ENCODE measurements at places on chromosomes 11 and 22. TPM values are rescaled to one million over a fixed set of nuclear protein-coding genes. Genes with fewer than 3 reads are reported as not detected.

APOL3 gene
- not detected for total RNA-seq

MMP1 gene
- total RNA-seq, result not detected

ZBTB16 gene
- total RNA-seq, result 36.6 TPM

THRSP gene
- not detected for total RNA-seq

NLRP6 gene
- total RNA-seq, result not detected

FGF19 gene
- 0.34 TPM for total RNA-seq

GANAB gene
- total RNA-seq, result 366 TPM

DDIAS gene
- total RNA-seq, result 23.2 TPM

KCNK4 gene
- not detected for total RNA-seq

TSPAN32 gene
- not detected for total RNA-seq

INSC gene
- 2.6 TPM for total RNA-seq

HORMAD2 gene
- not detected for total RNA-seq

SF3A1 gene
- 265 TPM for total RNA-seq

IGF2 gene
- 20.1 TPM for total RNA-seq

SLC22A25 gene
- not detected for total RNA-seq

SHISAL1 gene
- total RNA-seq, result 4.3 TPM

RASGRP2 gene
- 0.93 TPM for total RNA-seq

BCO2 gene
- total RNA-seq, result 1.5 TPM

GGTLC3 gene
- not detected for total RNA-seq

MUC6 gene
- not detected for total RNA-seq

EXT2 gene
- 54.9 TPM for total RNA-seq

C1QTNF4 gene
- 18.9 TPM for total RNA-seq

GVQW3 gene
- 13.8 TPM for total RNA-seq

ANO9 gene
- total RNA-seq, result not detected

OMP gene
- total RNA-seq, result not detected

GRIK4 gene
- total RNA-seq, result 0.86 TPM

SYCE3 gene
- not detected for total RNA-seq

SEPTIN3 gene
- total RNA-seq, result 75.0 TPM

MCAT gene
- 26.5 TPM for total RNA-seq

USP2 gene
- 3.4 TPM for total RNA-seq

OR5L1 gene
- not detected for total RNA-seq

PRR14L gene
- total RNA-seq, result 74.9 TPM

CCDC81 gene
- total RNA-seq, result 2.1 TPM

MAP6 gene
- 57.7 TPM for total RNA-seq
